Stimulated activated CD4-positive, alpha-beta T cell treated with anti-CD3 and anti-CD28 coated beads, Interleukin-4, amount 100 ng/mL, for 1 hour (primary cell): ENCODE measurements at places on chromosomes 4 and X.

- DNase-seq: no peak
Observed at GRCh38 chr4:121093261-121093660, 20.9 kb upstream of the NDNF start.

GRCh38 chr4:113874480-113874879 lies 105.0 kb downstream of the ARSJ start:
- no peak for DNase-seq

DNA sequence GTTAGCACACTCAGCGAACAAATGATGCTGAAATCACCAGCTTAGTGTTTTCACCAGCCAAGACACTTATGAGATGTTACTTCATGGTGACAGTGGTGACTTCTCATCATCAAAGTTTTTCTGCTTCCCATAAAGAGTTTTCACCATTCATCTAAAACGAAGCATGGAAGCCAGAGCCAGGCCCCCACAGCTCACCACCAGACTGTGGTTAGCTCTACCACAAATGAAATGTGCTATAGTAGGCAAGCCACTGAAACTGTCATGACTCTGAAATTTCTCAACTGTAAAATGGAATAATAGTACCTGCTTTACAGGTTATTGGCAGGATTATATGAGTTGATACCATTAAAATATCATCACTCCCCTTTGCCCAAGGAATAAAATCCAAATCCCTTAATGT lies 56.4 kb upstream of the HHIP start:
- no peak for DNase-seq

- DNase-seq: no peak
Observed at GRCh38 chr4:126637706-126638105, 995.1 kb upstream of the INTU start.

DNA sequence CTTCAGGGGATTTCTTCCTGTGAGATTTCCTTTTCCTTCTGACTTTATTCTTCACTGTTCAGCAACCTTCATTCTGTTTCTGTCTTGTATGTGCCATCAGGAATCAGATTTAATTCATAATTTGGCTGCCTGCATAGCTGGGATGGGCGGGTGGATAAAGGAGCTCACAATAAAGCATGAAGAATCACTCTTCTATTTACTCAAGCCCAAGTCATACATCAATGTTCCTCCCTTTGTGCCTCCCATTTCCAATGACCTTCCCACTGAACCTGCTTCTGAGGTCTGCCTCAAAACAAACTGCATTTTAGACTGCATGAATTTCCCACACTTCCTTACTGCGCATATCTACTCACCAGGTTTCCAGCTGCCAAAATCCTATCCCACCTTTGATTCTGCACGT lies 14.0 kb downstream of the PDGFC start:
- no peak for DNase-seq
